IPS DF 19.7 (cell line): ENCODE measurements at places on chromosomes 5 and 9.

DNA sequence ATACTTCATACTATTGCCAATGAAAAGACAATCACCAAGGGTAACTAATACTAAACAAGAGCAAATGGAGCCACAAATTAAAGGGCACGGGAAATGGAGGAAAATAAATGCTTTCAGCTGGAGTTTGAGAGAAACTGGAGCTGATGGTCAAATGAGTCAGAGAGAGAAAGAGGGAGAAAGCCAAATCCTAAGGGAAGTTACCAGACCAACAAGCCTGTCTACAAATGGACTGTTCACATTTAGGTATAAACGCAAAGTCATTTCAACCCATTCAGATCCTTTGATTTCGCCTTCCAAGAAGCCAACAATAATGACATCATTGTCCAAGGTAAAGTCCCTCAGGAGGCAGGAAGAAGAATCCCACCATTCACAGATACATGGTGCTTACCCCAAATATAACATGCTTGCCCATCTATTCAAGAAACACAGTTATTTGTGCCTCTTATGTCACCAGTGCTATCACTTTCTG lies 351.8 kb downstream of the RAB3C start:
- DNase-seq = no peak

- DNase-seq = no peak
Measured at GRCh38 chr5:80487444-80487828, 464 bp upstream of the FAM151B start.

- no peak for DNase-seq
Measured at GRCh38 chr5:54845567-54845941, 139.8 kb downstream of the ESM1 start.

DNA sequence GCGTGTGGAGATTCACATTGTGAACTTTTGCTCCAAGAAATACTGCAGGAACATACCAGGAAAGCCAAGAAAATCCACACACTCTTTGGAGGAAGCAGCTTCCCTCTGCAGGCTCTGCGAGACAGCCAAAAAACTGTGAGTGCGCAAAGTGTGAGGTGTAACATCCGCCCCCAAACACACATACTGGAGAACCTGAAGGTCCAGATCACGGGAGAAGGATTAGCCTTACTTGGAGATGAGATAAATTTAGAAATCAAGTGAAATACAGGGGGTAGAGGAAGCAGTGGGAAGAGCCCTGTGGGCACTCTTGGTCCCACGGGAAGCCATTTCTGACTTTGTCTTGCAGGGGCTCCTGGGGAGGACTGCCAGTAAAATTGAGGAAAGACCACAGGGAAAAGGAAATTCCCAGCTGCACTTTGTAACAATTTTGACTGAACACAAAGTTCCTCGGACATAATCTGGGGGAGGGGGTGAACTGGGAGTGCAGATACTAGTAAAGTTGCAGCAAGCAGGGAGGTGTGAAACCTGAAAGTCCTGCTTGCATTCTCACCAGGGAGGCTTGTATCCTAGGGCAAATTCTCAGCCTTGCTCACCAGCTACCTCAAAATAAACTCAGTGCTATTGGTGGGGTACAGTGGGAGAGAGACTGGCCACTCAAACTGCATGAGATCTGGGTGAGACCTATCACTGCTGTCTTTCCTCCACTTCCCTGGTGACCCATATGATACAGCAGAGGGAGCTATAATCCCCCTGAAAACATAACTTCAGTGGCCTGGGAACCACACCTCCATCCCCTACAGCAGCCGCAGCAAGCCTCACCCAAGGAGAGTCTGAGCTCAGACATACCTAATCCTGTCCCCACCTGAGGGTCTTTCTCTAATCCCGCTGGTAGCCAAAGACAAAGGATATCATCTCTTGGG lies 109.1 kb downstream of the ALDH1A1 start:
- peak; percentile 20 for DNase-seq

DNA sequence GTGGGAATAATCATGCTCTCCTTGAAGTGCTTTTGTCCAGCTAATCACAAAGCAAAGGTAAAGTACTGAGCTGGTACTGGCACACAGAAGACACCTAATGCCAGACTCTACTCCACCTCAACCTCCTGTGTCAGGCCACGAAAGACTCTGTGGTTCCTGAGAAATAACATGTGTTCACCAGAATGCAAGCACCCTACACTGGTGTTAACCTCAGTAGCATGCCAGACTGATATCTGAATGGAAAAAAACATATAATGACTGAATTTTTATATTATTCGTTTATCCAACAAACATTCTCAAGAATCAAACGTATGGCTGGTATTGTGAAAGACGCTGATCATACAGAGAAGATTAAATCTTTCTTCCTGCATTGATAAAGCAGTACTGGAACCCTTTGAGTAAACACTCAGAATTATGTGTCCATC lies 97.1 kb upstream of the IFNE start:
- DNase-seq = no peak

DNA sequence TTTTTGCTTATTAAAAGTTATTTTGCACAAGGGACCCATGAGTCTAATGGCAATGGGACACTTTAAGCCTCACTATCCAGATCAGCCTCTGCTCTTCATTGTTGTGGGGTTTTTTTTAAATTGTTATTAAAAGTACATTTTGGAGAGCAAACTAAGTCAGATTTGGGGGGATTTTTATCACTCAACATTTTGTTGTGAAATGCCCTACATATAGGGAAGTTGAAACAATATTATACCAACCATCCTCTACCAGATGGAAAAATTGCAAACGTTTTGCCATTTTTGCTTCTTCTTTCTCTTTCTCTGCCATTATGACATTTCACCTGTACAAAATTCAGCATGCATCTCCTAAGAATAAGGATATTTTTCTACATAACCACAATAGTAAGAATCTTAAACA lies 75.3 kb downstream of the SLC1A3 start:
- DNase-seq = no peak

DNA sequence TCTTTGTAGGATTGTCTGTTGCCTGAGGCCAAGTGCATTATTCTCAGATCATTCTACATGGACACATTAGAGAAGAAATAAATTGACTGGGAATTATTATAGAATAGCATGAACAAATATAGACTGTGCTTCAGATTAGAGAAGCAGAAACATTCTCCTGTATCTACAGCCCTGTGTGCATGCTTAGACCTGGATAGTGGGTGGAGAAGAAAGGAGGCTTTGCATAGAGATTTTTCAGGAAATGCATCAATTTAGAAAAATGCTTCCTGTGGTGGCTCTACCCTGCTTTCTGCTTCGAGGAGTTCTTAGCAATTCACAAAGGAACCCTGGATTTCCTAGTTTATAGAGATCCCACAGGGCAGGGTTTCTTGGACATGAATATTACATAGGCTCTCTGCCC lies 66.7 kb downstream of the IRX1 start:
- DNase-seq = no peak

GRCh38 chr9:131288217-131288616 lies 1.3 kb upstream of the PLPP7 start:
- no peak for DNase-seq

- DNase-seq = no peak
Measured at GRCh38 chr5:75050415-75050814, 1.9 kb downstream of the GCNT4 start.

GRCh38 chr5:10759111-10759510 lies 1.9 kb downstream of the DAP start:
- DNase-seq = no peak

DNA sequence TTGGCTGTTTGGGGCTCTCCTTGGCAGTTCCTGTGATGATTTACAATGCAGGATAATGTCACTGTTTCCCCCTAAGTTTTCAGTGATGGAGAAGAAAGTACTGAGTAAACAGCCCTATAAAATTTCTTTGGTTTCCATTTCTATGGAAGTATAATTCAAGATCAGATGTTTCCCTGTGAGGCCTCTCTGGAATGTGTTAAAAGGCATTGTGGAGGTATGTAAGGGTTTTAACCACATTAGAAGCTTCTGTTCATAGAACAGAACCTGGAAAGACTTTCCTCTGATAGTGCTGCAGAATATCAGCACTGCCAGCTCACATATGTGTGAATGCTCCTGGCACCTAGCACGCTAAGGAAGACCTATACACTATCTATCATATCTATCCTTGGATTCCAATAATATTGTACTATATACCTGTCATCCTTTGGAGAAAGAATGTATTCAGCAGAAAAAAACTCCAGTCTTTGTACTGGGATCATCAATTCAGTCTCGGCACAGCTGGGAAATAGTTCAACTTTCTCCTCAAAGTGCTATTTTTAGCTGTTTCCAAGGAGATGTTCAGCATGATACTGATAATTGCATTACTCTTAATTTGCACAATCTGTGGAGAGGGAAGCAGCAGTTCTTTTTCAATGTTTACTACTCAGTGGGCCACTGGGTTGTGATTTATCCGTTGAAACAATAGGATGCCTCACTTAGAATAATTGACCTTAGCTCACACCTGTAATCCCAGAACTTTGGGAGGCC lies 21.9 kb downstream of the TTC1 start:
- DNase-seq = no peak

- no peak for DNase-seq
Measured at GRCh38 chr5:74392711-74393351, 247.7 kb downstream of the ENC1 start.

DNA sequence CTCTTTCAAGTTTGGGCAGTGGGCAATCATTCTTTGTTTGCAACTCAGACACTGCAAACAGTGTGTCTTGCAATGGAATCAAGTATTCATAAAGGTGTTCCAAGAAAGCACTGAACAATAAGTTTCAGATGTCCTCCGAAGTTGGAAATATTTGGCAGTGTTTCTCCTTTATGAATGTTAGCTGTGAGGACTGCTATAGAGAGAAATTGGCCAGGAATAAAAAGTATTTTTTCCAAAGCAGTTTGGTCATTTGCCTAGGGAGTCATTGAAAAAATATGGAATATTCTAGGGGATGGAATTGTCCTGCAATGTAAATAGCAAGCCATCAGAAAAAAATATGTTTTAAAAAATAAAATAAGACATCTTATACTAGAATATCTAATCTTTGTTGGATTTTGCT lies 688.6 kb upstream of the SEMA6A start:
- DNase-seq = no peak

- DNase-seq = no peak
Measured at GRCh38 chr5:78744951-78745534, 96.5 kb upstream of the LHFPL2 start.

DNA sequence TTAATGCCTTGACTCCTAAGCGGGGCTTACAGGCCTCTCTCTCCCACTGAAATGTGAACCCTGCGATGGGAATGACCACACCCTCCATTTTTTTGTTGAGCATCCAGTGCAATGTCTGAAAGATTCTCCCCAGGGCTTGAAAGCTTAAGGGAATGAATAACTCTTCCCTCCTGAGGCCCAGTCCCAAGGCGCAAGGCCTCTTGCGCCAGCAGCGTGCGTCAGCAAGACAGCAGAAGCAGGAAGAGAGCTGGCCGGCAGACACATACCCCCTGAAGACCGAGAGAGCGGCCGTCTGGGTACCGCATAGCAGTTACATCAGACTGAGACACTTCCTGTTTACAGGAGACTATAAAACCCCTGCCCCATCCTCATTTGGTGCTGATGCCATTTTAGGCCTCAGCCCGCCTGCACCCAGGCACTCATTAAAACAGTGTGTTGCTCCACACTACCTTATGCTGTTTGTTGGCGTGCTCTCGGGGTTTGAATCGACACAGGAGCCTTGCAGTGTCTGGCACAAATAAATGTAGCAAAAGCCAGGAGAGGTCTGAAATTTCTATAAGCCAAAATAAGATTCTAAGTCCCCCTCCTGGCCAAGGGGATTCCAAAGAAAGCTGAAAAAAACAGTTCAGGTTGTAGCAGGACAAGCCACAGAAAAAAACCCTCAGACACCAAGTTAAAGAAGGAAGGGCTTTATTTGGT lies 62.3 kb downstream of the GDNF start:
- no peak for DNase-seq

DNA sequence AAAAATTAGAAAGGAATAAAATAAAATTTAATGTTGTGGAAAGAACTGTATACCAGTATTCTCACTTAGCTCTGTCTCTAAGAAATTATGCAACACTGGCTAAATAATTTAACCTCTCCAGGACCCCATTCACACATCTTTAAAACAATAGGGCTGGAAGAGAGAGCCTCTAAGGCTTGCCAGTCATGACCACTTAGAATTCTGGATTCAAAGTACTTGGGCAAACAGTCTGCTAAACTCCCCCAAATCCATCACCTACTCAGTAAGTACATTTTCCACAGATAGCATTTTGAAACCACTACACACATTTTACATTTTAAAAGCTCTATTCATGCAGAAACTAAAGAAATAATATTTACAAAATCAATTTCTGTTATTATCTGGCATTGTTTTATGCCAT lies 291.7 kb downstream of the TMEM167A start:
- DNase-seq = no peak

- no peak for DNase-seq
Measured at GRCh38 chr9:32882705-32883104, 99.4 kb downstream of the TMEM215 start.
